ENCODE measurements at places on chromosomes 13 and 19. TPM values are rescaled to one million over a fixed set of nuclear protein-coding genes. Genes with fewer than 3 reads are reported as not detected.

GRCh38 chr19:50204811-50205675 lies 1.6 kb downstream of the MYH14 start:
- peak; percentile 93 for DNase-seq

DNA sequence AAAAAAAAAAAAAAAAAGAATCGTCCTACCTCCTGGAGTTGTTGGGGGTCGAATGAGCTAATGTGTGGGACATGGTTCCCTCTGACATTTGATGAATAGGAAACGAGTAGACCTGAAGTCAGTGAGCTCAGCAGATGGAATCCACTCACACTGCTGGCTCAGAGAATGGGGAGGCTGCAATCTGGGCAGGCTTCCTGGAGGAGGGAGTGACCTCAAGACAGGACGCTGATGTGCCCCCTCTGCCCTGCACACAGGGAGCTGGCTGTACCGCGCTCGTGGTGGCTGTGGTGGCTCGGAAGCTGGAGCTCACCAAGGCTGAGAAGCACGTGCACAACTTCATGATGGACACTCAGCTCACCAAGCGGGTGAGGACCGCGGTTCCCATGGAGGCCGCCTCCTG lies 19.8 kb upstream of the ARRDC2 start:
- no peak for DNase-seq

- no peak for DNase-seq
Observed at GRCh38 chr13:98775844-98776598, 23.5 kb upstream of the SLC15A1 start.

DNA sequence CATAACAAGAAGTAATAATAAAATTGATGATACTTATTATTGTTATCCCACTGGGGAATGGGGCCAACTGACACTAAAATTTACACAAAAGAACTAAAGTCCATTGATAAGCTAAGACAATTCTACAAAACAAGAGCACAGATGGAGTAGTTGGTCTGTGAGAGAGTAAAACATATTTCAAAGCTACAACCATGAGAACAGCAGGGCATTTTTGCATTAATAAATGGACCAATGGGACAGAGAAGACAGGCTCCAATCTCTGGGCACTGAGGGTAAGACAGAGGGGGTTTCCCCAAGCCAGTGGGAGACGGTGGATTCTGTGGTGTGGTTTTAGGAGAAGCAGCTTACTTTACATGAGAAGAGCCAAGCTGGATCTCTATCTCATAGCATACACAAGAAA lies 14.4 kb downstream of the KANK2 start:
- no peak for DNase-seq

- no peak for DNase-seq
Observed at GRCh38 chr19:50387176-50387867, 3.2 kb downstream of the POLD1 start.

GRCh38 chr13:111166882-111167675 lies 52.0 kb downstream of the ARHGEF7 start:
- no peak for DNase-seq

DNA sequence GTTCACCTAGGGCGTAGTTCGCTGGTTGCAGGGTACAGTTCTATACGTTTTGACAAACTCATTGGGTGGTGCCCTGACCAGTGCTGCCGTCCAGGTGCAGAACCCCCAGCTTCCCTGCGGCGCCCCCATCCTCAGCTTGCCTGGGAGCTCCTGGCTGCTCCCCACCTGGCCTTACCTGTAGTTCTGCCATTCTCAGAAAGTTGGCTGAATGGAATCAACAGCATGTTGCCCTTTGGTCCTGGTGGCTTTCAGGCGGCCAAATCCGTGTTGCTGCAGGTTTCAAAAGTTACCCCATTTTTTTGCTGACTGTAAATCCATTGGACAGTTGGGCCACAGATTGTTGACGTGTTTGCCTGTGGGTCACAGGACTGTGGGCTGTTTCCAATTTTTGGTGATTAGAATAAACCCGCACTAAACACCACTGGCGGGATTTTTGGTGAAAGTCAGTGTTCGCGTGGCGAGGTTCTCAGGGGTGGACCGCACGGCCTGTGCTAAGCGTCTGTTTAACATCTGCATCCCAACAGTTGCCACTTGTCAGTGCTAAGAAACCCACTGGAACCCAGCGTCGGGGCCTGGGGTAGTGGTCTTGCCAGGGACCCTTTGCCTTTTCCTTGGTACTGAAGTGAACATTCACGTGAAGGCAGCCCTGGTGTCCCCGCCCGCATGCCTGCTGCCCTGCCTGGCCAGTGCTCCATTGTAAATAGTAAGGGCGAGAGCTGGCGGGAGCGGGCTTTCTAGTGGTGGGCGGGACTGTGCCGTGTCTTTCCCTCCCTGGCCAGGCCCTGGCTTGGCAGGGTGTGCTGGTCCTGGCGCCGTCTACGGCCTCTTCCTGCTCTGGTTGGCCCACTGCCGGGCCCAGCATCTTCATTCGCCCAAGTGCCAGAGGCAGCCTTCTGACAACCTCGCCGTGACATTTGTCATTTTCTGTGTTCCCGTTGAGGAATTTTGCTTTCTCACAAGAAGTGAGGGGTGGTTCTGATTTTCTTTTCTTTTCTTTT lies 3.3 kb downstream of the DOT1L start:
- DNase-seq: no peak

DNA sequence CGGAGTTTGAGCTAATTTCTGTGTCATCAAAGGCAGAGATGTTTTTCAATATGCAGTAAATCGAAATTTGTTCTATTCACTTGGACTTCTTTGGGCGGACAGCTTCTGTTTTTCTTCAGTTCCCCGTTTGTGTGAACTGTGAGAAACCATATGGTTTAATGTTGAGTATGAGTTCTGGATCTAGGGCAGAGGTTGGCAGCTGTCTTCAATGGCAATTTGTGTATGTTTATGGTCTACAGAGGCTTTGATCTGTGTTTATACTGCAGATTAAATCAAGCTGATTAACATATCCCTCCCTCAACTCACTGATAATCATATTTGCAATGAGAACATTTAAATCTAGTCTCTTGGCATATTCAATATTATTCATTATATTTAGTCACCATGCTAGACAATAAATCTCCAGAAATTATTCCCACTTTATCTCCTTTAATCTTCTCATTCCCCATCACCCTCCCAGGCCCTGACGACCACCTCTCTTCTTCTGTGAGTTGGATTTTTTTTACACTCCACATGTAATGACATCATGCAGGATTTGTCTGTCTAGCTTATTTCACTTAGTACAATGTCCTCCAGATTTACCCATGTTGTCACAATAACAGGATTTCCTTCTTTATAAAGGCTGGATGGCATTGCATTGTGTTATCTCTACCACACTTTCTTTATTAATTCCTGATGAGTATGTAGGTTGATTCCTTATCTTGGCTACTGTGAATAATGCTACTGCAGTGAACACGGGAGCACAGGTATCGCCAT lies 9.0 kb downstream of the ZNF331 start:
- no peak for DNase-seq

GRCh38 chr13:65911546-65912193 lies 1318.5 kb downstream of the PCDH9 start:
- DNase-seq: no peak

- no peak for DNase-seq
Observed at GRCh38 chr13:94261163-94261562, 218.3 kb downstream of the DCT start.

DNA sequence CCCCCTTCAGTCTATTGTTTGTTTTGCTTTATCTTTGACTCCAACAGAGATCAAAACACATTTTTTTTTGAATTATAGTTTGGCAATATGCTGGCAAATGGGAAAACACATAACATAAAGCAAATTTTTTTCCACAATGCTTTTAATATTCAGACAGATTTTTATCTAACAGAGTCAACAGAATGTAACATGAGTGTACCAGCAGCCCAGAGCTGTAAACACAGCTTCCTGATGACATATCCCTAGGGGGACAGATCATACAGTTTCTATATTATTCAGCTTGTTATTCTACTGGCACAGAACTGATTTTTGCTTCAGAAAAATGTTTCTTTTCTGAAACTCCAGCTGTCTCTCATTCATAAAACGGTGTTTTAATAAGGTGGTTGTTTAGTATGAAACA lies 168.8 kb downstream of the OLFM4 start:
- no peak for DNase-seq

DNA sequence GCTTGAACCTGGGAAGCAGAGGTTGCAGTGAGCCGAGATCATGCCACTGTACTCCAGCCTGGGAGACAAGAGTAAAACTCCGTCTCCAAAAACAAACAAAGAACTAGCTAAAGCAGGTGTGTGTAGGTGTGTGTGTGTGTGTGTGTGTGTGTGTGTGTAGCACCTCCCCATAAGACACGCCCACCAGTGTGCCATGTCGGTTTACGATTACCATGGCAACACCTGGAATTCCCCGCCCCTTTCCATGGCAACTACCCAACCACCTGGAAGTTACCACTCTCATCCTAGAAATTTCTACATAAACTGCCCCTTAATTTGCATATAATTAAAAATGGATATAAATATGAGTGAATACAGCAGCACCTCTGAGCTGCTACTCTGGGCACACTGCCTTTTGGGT lies 80.9 kb upstream of the ADGRE5 start:
- no peak for DNase-seq

GRCh38 chr19:2962018-2962670 lies 15.2 kb upstream of the TLE6 start:
- DNase-seq: peak; percentile 74

DNA sequence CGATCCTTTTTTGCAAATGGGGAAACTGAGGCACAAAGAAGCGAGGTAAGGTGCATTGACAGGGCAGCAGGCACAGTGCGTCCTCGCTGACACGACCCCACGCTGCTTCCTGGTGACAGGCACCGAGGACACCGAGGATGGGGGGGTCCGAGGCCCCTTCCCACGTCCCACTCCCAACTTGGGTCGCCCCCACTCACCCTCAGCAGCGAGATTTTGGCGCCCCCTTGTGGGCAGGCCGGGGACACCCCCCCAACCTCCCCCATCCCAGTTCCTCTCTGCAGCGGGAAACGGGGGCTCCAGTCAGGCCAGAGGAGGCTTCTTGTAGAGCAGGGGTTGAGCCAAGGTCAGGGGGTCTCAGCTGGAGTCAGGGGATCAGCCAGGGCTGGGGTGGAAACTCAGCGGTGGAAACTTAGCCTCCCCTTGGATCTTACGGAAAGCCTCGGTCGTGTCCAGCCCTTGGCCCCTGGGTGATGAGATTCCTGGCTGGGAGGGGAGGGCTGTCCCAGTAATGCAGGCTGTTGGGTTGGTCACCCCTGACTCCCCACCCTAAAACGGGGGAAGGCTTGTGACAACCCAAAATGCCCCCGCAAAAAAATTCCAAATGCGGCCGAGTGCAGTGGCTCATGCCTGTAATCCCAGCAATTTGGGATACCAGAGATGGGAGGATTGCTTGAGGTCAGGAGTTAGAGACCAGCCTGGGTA lies 8.2 kb downstream of the SMIM24 start:
- DNase-seq: peak; percentile 40

DNA sequence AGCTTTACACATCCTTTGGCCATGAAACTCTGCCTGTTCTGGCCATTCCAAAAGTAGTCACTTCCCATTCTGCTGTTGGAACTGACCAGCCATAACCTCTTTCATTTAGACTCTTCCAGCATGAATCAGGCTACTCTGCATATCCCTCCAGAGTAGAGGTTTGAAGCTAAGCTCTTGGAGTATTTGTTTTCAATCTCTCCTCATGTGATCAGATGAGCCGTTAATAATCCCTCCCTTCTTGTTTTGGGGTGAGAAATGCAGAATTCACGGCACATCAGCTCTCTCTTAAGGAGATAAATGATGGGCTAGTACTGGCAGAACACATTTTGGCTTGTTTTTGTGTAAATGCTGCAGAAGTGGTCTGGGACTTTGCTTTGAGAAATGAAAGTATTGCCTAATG lies 519.9 kb downstream of the PCDH17 start:
- no peak for DNase-seq

- DNase-seq: no peak
Observed at GRCh38 chr13:51832471-51833152, 12.4 kb downstream of the TMEM272 start.

- DNase-seq: peak; percentile 59
Observed at GRCh38 chr19:14118165-14119051, 846 bp upstream of the PRKACA start.

DNA sequence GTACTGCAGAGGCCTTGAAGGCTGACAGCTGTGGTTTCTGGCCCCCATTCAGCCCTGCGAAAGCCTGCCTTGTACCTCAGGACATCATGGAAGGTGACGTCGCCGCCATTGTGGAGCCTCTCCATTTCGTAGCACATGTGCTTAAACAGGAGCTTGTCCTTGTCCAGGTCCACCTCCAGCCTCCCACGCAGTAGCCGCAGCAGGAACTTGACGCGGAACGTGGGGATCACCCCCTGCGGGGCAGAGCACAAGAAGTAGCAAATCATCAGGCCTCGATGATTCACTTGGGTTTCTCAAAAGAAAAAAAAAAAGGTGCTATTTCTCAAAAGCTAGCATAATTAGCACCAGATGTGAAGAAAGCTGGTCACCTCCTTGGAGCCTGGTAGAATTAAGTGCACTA lies 351.0 kb downstream of the NALCN start:
- DNase-seq: no peak

GRCh38 chr19:4913996-4914735 lies 4.9 kb downstream of the UHRF1 start:
- no peak for DNase-seq

DNA sequence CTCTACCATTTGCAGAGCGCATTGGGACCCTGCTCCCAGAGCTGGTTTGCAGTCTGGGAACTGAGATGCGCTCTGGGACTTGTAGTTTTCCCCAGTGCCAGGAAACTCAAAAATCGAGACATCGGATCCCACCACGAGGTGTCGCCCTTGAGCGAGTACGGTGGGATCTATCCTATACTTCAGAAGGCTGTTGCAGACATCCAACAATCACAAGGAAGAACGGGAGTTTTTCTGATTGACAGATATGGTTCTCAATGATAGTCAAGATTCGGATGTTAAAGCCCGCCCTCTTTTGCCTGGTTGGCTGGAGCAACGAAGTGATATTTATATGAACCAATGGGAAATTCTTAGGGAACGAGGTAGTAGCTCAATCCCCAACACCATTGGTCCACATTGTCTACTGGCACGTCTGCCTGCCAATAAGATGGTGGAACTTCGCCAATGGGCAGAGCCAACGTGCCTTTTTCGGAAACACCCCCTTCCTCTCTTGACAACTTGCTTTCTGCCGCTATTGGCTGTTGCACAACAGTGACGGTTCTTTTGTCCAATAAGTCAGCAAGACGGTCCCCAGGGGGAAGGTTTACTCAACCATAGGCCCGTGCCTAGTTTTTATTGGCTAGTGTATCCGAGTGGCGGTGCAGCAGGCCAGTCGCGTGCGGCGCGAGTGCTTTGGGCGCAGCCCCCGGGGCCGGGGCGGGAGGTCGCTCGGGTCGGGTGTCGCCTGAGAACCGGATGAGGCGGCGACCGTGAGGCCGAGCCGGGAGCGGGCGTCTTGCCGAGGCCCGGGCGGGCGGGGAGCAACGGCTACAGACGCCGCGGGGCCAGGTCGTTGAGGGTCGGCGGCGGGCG lies at the start of gene DNM2:
TSS of gene DNM2 (plus strand) at position 724 of the 849 bp plus-strand sequence. CDS start 164 bp downstream, outside the sequence.
- DNase-seq: peak; percentile 100

GRCh38 chr13:32622827-32623226 lies 36.6 kb downstream of the PDS5B start:
- no peak for DNase-seq

GRCh38 chr13:25616674-25617073 lies 244.9 kb downstream of the ATP8A2 start:
- DNase-seq: no peak

The KLK4 gene
- not detected for total RNA-seq

The TLE6 gene
- 3.7 TPM for total RNA-seq

The SULT2A1 gene
- not detected for total RNA-seq

The ZNF44 gene
- total RNA-seq: 35.5 TPM

The NCR1 gene
- total RNA-seq: 0.91 TPM

Measured in kidney (tissue), 22 donors.